Stimulated activated CD4-positive, alpha-beta T cell treated with anti-CD3 and anti-CD28 coated beads, Interleukin-2, amount 100 ng/mL, for 4 hours (primary cell): ENCODE measurements at places on chromosomes 13 and 19.

DNA sequence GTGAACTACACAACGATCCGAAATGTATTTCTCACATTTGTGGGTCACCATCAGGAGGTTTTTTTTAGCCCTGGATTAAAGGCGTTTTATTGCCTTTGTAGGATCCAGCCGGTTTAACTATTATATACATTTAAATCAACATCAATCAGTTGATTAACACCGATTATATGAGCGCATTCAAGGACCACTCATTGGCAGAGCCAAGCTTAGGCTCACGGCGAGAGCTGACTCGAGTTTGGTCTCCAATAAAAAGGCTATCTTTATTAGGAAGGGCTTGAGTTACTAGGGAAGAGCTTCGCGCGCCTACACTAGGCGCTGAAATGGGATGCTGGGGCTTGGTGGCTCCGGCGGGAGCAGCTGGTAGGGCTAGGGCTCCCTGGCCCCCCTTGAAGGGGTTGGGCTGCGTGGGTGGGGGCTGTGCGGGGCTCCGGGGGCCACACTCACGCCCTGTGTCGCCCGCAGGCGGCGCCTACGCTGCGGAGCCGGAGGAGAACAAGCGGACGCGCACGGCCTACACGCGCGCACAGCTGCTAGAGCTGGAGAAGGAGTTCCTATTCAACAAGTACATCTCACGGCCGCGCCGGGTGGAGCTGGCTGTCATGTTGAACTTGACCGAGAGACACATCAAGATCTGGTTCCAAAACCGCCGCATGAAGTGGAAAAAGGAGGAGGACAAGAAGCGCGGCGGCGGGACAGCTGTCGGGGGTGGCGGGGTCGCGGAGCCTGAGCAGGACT lies 4.2 kb downstream of the PDX1 start:
- DNase-seq = no peak

GRCh38 chr13:80612804-80613203 lies 271.9 kb upstream of the SPRY2 start:
- no peak for DNase-seq

DNA sequence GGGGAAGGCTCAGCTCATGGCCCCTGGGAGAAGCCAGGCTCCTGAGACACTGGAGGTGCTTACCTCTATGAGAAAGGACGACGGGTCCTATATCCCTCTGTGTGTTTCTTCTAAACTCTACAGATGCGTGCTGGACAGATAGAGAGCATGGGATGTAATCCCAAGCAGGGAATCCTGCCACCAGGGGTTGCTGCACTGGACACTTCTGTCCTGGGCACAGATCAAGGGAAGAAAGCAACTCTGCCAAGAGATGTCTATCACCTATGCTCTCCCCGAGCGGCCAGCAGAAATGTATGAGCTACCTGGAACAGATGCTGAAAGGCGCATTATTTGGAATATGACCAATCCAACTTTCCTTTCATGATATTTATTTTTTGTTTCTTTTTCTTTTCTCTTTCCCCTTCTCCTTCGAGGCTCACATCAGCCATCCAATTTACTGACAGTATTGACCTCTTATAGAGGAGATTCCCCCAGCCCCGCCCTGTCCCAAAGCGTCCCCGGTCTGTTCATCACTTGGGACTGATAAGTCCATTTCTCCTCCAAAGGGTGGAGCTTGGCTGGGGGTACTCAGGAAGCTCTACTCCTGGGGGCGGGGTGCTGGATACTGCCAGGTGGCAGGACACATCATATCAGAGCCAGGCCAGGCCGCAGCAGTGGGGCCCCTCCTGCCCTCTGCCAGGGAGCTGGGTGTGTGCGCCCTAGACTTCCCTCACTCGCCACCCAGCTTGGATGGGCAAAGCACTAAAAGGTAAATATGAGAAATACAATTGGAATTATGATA lies 34.2 kb downstream of the TSHZ3 start:
- no peak for DNase-seq

GRCh38 chr13:79386125-79386826 lies 19.8 kb downstream of the RBM26 start:
- no peak for DNase-seq

- no peak for DNase-seq
Measured at GRCh38 chr13:24742294-24742693, 21.7 kb upstream of the RNF17 start.

DNA sequence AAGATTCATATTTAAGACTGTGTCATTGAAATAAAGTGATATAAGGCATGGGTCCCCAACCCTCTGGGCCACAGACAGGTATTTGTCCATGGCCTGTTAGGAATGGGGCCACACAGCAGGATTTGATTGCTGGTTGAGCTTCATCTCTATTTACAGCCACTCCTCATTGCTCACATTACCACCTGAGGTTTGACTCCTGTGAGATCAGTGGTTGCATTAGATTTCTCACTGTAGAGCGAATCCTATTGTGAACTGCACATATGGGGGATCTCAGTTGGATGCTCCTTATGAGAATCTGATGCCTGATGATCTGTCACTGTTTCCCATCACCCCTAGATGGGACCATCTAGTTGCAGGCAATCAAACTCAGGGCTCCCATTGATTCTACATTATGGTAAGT lies 132.1 kb downstream of the PCDH17 start:
- no peak for DNase-seq

- no peak for DNase-seq
Measured at GRCh38 chr19:58571575-58571947, 1.6 kb downstream of the MZF1 start.
